Neural crest cell (in vitro differentiated cells): ENCODE measurements at places on chromosomes 2 and 18.

DNA sequence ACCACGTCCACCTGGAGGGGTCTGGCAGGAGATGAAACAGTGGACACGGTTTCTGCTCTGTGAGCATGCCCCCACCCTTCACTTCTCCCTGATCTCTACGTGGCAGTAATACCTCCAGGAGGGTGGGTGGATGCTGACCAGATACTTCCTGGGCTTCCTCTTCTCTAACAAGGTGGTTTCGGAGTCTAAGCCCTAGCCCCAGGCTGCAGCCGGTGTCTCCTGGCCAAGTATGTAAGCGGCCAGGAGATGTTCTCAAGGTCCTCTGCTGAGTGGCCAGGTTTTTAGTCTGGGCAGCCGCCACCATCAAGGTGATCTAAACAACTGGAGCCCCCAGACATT, 101.8 kb upstream of the ASB18 start:
- DNase-seq, result no peak

DNA sequence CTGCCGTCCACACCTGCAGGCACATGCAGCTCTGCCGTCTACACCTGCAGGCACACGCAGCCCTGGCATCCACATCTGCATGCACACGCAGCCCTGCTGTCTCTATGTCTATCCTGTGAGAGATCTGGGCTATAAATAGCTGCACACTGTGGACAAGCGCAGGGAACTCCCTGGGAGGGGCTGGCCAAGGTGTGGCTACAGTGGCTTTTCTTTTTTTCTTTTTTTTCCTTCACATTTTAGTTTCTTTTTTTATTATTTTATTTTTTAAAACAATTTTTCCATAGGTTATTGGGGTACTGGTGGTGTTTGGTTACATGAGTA, 42.0 kb downstream of the TMEM182 start:
- no peak for DNase-seq

DNA sequence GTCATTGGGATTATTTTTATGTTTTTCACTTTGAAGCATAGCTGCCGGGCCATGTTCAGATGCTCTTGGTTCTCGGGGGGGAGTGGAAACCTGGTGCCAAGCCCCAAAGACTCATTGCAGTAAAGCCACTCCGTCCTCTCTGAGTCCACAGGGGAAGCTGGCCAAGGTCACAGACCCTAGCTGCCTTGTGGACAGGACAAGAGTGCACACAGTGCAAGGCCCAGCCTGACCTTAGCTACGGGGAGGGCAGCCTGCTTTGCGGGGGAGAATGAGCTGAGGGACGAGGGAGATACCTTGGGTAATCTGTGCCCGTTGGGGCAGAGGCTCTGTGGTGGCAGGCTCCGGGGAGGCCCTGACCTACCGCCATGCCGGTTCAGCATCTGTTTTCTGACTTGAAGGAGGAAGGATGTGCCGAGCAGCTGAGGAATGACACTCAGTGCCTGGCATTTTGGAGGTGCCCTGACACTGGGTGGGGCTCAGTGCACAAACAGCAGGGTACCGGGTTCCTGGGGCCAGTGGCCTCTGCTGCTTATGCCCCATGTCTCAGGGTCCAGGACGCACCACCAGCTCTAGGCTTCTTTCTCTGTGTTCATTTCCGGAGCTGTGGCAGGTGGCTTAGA, 87.2 kb downstream of the STPG4 start:
- DNase-seq, result no peak

DNA sequence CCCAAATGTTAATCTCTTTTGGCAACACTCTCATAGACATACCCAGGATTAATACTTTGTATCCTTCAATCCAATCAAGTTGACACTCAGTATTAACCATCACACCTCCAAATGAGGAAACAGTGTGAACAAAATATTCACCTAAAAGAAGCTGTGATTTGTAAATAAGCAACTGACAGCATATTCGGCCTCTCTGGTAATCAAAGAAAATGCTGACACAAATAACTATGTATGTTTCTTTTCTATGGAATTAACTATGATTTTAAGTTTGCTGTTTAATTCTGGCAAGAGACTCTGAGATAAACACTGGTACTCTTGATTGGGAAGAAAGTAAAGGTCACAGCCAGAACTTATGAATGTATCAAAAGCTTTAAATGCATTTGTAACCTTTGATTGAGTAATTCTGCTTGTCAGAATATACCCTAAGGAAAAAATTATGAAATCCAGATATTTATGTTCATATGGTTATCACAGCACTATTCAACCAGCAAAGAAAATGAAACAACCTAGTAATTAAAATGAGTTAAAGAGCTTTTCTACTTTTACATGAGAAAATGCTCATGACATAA, 3.6 kb upstream of the GYPC start:
- DNase-seq, result no peak

DNA sequence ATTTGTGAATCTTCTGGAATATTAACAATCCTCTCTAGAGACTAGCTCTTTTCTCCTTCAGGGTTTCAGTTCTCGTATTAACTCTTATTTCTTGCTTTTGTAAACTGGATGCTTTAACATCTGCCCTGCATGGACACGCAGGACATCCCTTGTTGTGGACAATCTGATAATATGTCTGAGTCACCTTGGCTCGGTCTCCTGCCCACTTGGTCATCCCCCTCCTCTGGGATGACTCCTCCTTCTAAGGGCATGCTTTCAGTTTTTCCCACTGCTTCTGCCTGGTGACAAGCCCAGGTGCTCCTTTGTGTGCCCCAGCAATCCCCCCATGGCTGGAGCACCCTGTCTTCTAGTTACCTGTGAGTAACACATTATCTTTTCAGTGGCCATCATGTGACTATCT, 460.5 kb downstream of the DSC3 start:
- no peak for DNase-seq

- DNase-seq, result no peak
These were observed 317.6 kb downstream of the PRKCE start for GRCh38 chr2:45968946-45969584.

GRCh38 chr2:136117391-136117841, 533 bp downstream of the CXCR4 start:
- DNase-seq, result peak; percentile 45

DNA sequence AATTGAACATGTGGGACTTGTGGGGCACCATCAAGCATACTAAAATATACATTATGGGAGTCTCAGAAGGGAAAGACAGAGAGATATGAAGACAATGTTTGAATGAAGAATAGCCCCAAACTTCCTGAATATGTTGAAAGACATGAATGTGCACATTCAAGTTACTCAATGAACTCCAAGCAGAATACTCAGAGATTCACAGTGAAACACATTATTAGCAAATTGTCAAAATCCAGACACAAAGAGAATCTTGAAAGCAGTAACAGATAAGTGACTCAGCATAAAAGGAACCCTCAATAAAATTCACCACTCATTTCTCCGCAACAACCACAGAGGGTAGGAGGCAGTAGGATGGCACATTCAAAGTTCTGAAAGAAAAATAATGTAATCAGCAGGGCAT, 8.8 kb downstream of the C2orf92 start:
- no peak for DNase-seq

DNA sequence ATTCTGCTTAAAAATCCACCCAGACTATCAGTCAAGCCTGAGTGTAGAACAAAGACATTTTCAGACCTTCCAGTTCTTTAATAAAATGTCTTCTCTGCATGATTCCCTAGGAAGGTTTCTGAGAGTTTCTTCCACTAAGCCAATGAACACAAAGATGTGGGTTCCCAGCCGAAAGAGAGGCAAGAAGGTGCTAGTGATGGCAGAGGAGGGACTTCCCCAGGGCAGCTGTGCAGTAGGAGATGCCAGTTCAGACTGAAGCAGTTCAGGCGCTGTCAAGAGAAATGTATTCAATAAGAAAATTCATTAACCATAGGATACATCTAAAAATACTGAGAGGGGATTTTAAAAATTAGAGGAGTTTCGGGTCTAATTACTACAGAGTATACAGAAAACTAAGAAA, 83.3 kb downstream of the RND3 start:
- no peak for DNase-seq

GRCh38 chr2:73072129-73072395, 550 bp upstream of the SFXN5 start:
- no peak for DNase-seq

GRCh38 chr2:39127973-39128372, 7.1 kb upstream of the SOS1 start:
- DNase-seq, result no peak
